ENCODE measurements at places on chromosomes 4 and X. TPM values are rescaled to one million over a fixed set of nuclear protein-coding genes. Genes with fewer than 3 reads are reported as not detected.

The PPP2R2C gene
- total RNA-seq = 1.3 TPM

DNA sequence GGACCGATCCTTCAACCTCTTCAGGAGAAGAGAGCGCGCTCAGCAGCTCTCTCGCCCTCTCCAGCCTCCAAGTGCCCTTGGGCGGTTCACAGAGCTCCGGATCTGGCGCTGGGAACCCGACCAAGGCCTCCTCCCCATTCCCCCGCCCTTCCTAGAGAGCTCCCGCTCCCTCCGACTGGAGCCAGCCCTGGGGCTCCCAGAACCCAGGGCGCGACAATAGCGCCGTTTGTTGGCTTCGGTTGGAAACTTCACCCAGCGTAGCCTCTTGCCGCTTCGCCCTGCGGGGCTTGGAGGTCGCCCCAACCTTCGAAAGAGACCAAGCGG lies 3.1 kb upstream of the SOX3 start:
- DNase-seq = no peak

The TMPRSS11A gene
- total RNA-seq = not detected

- DNase-seq = no peak
These were observed 227.2 kb downstream of the SPCS3 start for GRCh38 chr4:176546975-176547374.

DNA sequence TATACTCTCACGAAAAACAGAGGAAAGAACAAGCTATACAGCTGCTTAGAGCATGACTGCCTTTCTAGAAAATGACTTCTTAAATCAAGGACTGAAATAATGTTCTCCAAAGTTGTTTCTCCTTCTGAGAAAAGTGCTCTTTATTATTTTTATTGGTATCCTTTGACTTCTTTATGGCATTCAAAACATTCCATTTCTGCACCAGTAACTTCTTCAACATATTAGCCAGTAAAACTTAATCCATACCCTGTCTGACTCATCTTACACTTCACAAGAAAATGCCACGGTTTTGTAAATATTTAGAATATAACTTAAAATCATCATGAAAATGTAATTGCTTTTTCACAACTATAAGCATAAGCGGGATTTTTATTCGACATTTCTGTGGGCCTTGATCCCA lies 180.4 kb downstream of the NR3C2 start:
- DNase-seq = no peak

- no peak for DNase-seq
These were observed 392.3 kb downstream of the ARHGAP24 start for GRCh38 chr4:85867271-85867670.

- no peak for DNase-seq
These were observed 5.0 kb downstream of the CACNA1F start for GRCh38 chrX:49228185-49228584.

GRCh38 chr4:119106036-119107000 lies 29.3 kb upstream of the MYOZ2 start:
- DNase-seq = no peak

DNA sequence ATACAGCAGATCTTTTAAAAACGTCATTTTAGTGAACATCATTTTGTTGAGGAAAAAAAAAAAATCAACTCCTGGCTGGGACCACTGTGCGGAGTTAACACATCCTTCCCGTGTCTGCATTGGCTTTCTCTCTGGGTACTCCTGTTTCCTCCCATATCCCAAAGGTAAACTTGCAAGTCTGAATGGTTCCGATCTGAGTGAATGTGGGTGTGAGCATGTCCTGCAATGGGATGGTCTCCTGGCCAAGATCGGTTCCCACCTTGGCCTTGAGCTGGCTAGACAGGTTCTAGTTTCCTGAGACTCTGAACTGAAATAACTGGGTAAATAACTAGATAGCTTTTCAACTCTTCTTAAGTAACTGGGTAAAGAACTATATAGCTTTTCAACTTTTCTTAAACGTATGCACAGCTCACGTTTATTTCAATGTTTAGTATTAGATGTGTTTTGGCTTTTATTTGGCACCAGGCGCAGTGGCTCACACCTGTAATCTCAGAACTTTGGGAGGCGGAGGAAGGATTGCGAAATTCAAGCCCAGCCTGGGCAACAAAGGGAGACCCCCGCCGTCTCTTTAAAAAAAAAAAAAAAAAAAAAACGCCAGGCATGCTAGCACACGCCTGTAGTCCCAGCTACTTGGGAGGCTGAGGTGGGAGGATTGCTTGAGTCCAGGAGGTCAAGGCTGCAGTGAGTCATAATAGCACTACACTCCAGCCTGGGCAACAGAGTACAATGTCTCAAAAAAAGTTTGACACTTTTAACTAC lies 14.0 kb downstream of the RBMX start:
- DNase-seq = no peak

GRCh38 chr4:144754562-144755410 lies 108.8 kb downstream of the HHIP start:
- no peak for DNase-seq

GRCh38 chr4:119592830-119593229 lies 35.8 kb downstream of the PDE5A start:
- no peak for DNase-seq

The SYTL4 gene
- total RNA-seq = 12.6 TPM

DNA sequence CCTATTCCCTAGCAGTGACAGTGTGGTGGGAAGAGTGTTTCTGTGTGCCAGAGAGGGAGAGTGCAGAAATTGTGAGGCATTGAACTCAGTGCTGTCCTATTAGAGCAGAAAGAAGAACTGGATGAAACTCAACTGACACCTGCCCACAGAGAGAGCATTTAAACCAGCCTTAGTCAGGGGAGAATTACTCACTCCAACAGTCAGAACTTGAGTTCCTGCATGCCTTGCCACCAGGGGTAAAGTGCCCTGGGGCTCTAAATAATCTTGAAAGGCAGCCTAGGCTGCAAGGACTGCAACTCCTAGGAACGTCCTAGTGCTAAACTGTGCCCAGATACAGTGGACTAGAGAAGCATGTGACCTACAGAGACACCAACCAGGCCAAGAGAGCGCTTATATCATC lies 12.8 kb downstream of the CYSLTR1 start:
- no peak for DNase-seq

DNA sequence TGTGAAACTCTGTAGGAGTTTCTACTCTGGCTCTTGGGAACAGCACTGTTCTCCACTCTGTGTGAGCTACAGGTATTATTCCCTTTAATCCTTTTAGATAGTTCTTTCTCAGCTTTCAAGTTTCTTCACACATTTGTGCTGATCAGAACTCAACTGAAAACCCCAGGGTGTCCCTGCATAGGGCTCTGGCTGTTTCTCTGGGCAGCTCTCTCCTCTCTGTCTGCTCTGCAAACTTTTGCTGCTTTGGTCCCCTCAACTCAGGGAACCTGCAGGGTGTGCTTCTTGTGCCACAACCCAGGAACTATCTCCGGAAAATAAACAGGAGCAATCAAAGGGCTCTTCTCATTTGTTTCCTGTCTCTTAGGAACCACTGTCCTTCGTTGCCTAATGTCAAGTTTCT lies 196.6 kb upstream of the GABRA2 start:
- no peak for DNase-seq

DNA sequence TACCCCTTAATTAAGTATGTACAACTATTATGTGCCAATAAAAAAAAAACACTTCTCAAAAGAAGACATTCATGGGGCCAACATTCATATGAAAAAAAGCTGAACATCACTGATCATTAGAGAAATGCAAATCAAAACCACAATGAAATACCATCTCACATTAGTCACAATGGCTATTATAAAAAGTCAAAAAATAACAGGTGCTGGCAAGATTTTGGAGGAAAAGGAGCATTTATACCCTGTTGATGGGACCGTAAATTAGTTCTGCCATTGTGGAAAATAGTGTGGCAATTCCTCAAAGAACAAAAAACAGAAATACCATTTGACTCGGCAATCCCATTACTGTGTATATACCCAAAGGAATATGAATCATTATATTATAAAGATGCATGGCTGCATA lies 229.9 kb downstream of the PAPSS1 start:
- DNase-seq = no peak

DNA sequence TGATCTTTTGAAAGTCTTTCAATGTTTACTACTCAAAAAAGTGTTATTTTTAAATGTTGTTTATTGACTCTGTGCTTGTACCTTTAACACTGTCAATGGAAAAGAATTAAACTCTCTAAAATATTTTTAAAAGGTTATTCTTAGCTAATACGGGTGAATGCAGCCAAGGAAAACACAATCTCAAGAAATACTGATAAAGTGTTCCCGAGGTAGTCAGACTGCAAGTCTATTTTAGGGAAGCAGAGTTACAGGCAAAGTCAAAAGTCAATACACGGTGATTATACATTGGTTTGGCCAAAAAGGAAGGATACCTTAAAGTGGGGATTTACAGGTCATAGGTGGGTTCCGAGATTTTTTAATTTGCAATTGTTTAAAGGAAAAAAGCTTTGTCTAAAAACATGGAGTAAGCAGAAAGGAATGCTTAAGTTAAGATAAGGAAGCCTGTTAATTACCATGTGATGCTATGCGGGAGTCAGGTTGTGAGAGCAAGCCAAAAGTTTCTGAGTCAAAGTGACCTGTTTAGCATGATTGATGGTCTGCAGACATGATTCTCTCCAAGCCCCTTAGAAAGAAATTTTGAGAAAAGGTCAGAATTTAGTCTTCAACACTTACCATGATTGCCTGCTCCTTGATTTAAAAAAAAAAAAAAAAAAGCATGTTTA lies 288.4 kb downstream of the KLHL4 start:
- DNase-seq = no peak

GRCh38 chrX:97200454-97200853 lies 316.7 kb downstream of the RPA4 start:
- DNase-seq = no peak

GRCh38 chr4:38089961-38090360 lies 129.8 kb downstream of the PTTG2 start:
- DNase-seq = no peak

- DNase-seq = no peak
These were observed 147.1 kb downstream of the FRAS1 start for GRCh38 chr4:78204176-78204575.

GRCh38 chr4:86939729-86940575 lies 5.1 kb downstream of the AFF1 start:
- no peak for DNase-seq

- no peak for DNase-seq
These were observed 61.0 kb downstream of the RASGEF1B start for GRCh38 chr4:81410680-81411079.

The ADAMTS3 gene
- 4.2 TPM for total RNA-seq

The ANOS1 gene
- total RNA-seq = 12.1 TPM

DNA sequence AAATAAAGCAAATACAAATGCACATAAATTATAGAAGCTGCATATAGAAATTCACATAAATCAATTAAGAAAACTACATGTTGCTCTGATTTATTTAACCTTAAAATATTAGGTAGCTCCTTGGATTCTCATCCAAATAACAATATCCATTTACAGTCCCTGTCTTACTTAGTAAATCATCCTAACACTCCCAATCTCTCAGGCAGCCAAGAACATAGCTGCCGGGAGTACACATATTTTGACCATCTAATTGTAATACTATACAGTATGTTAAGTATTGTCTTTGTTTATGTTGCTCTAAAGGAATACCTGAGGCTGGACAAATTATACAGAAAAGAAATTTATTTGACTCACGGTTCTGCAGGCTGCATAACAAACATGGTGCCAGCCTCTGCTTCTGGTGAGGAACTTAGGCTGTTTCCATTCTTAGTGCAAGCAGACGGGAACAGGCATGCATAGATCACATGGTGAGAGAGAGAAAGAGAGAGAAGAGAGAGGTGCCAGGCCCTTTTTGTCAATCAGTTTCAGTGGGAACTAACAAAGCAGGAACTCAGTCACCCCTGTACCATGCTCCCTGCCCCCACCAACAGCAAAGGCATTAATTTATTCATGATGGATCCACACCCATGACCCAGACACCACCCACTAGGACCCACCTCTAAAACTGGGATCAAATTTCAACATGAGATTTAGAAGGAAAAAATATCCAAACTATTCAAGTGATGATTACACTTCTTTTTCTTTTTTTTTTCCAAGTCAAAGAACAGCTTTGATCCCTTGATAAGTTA lies 614.8 kb upstream of the TECRL start:
- DNase-seq = no peak

- no peak for DNase-seq
These were observed 544.0 kb upstream of the ADGRL3 start for GRCh38 chr4:60656171-60656570.

DNA sequence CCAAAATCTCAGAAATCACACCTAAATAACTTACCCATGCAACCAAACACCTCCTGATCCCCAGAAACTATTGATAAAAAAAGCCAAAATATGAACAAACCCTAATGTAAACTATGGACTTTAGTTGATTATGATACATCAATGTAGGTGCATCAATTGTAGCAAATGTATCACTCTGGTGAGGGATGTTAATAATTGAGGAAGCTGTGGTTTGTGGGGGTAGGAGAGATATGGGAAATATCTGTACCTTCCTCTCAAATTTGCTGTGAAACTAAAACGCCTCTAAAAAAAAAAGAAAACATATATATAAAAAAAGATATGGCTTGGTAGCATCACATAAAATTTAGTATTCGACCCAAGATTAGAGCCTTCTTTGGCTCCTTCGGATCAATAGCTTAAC lies 144.3 kb upstream of the CPEB2 start:
- no peak for DNase-seq

GRCh38 chr4:6916587-6917460 lies 7.2 kb downstream of the TBC1D14 start:
- peak; percentile 73 for DNase-seq

The ADGRL3 gene
- 26.7 TPM for total RNA-seq

DNA sequence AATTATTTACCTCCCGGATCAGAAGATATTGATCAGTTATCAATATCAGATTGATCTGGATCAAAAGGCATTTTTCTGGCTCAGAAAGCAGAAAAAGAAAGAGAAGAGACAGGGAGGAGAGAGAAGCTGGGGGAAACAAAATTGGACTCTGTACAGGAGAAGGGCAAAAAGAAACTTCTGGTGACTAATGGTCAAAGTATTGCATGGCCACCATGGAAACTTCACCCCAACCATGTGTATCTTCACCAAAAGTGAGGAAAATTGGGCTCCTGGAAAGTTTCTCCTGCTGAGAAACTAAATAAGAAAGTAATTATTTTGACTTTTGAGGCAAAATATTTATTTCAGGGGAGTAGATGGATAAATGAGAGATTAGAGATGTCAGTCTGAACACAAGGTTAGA lies 33.9 kb downstream of the RNF150 start:
- no peak for DNase-seq

The ATP1B4 gene
- not detected for total RNA-seq

GRCh38 chr4:20251796-20252655 lies at the start of gene SLIT2:
SLIT2 (plus strand) TSS chr4:20251905; CDS start chr4:20253816, 1,911 bp downstream.
- peak; percentile 94 for DNase-seq

GRCh38 chr4:77710059-77710458 lies 104.4 kb downstream of the CXCL13 start:
- DNase-seq = no peak

All from aorta (tissue), 5 donors.